Stimulated activated naive CD8-positive, alpha-beta T cell treated with anti-CD3 and anti-CD28 coated beads, Interleukin-15, amount 100 ng/mL, for 72 hours (primary cell): ENCODE measurements at places on chromosomes 7 and 10.

- DNase-seq = no peak
These were observed 120.2 kb upstream of the SP8 start for GRCh38 chr7:20906801-20907453.

GRCh38 chr10:101218351-101219138 is 10.7 kb downstream of the LBX1 start:
- no peak for DNase-seq

DNA sequence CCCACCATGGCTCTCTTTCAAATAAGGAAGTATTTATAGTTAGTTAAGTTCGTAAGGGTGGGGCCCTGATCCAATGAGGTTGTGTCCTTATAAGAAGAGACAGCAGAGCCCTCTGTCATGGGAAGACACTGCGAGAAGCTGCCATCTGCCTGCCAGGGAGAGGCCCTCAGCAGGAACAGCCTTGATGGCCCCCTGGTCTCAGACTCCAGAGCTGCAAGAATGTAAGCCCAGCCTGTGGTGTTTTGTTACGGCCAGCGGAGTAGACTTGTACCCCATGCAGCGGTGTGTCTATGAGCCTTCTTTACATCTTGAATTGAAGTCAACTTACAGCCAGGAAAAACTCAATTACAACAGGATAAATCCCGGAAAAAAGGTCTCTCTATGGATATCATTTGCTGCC is 14.3 kb upstream of the LARP4B start:
- no peak for DNase-seq

DNA sequence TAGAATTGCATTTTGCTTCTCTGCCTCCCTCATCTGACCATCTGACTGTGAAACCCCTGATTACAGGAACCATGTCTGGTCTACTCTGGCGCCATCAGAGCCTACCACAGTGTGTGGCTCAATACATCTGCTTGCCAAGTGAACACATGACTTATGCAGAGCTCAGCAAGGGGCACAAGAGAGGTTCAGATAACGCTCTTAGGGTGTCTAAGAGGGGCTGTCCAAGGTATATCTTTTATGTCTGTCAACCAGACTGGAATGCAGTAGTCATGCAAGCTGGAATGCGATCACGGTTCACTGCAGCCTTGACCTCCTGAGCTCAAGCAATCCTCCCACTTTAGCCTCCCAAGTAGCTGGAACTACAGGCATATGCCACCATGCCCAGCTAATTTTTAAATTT is 10.3 kb upstream of the RRP12 start:
- DNase-seq = no peak

DNA sequence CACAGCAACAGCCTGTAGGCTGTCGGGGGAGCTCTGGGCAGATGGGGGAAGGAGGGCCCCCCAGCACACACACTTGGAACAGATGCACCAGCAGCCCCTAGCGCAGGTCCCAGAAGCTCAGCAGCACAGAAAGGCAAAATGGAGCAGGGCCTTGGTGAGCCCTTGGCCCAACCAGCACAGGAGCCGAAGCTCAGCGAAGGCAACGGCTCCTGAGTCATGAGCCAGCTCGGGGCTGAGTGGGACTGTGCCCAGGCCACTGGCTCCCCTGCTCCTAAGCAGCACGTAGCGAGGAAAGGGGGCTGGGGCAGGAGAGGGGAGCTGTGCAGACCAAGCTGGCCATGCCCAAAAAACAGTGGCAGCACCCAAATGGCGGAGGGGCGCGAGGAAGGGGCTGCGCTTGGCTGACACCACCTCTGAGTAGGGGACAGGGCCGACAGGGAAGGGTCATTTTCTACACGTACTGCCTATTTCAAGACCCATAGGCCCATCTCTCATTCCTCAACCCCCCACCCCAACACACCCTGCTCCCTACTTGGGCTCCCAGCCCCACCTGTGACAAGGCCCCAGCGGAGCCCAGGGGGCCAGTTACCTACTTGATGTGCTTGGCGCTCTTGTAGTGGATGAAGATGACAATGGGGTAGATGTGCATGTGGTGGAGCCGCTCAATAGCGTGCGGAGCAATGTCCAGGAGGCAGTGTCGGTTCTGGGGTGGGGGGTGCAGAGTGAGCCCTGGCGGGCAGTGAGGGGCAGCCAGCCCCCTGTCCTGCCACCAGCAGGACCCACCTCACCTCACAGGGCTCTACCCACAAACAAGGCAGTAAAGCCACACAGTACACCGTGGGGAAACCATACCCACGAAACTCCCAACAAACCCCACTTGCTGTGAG is 132.1 kb downstream of the DLG5 start:
- DNase-seq = no peak

DNA sequence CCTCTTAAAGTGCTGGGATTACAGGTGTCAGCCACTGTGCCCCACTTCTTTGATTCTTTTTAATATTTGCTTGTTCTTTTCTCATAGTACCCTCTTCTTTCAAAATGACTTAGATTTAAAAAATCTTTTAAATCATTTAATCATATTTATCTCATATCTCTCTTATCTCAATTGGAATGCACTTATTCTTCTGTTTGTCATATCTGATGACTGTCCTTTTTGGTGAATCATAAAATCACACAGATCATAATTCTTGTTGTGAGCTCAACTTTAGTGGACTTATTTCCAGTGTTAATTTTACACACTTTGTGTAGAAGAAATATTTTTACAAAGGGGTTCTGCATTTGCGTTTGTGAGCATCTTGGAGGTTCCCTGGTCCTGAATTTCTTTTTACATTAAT is 220.3 kb upstream of the SLC26A5 start:
- no peak for DNase-seq
